ENCODE measurements at places on chromosomes 13 and 19. TPM values are rescaled to one million over a fixed set of nuclear protein-coding genes. Genes with fewer than 3 reads are reported as not detected.

DNA sequence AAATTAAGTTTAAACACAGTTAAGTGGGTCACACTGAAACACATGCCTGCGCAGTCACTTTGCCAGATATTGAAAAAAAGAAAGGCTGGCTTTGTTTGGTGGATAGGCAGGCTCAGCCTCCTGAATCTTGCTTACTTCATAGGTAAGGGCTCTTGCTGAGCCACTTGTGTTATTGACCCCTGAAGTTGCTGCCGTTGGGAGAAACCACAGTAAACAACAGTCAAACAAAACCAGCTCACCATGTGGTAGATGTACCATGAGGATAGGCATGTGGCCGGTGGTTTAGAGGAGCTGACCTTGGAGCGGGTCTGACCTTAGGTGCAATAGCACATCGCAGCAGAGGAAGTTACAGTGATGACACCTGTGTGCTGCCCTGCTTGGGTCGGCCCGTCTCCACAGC is 52.2 kb downstream of the SPATA13 start:
- DNase-seq, result no peak

DNA sequence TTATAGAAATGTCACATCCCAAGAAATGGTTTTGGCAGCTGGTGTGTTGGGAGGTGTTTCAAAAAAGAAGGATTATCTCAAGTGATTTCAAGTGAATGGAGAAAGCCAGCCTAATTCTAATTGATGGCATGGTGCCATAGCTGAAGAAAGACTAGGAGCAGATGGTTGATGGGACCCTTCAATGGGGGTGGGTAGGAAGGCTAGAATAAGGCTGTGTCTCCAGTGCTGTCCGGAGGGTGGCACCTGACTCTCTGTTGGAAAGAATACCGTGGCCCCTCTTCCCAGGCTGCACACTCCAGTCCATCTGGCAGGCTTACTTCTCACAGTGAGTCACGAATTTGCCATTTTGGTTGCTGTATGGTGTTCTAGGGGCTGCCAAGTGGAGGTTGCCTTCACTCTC is 51.0 kb upstream of the GPR12 start:
- no peak for DNase-seq

TMEM255B gene
- 14.8 TPM for polyA plus RNA-seq

DNA sequence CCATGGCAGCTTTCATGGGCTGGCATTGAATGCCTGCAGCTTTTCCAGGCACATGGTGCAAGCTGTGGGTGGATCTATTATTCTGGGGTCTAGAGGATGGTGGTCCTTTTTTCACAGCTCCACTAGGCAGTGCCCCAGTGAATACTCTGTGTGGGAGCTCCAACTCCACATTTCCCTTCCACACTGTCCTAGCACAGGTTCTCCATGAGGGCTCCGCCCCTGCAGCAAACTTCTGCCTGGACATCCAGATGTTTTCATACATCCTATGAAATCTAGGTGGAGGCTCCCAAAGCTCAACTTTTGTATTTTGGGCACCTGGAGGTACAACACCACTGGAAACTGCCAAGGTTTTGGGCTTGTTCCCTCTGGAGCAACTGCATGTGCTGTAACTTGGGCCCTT is 450.6 kb downstream of the LMO7 start:
- no peak for DNase-seq

DNA sequence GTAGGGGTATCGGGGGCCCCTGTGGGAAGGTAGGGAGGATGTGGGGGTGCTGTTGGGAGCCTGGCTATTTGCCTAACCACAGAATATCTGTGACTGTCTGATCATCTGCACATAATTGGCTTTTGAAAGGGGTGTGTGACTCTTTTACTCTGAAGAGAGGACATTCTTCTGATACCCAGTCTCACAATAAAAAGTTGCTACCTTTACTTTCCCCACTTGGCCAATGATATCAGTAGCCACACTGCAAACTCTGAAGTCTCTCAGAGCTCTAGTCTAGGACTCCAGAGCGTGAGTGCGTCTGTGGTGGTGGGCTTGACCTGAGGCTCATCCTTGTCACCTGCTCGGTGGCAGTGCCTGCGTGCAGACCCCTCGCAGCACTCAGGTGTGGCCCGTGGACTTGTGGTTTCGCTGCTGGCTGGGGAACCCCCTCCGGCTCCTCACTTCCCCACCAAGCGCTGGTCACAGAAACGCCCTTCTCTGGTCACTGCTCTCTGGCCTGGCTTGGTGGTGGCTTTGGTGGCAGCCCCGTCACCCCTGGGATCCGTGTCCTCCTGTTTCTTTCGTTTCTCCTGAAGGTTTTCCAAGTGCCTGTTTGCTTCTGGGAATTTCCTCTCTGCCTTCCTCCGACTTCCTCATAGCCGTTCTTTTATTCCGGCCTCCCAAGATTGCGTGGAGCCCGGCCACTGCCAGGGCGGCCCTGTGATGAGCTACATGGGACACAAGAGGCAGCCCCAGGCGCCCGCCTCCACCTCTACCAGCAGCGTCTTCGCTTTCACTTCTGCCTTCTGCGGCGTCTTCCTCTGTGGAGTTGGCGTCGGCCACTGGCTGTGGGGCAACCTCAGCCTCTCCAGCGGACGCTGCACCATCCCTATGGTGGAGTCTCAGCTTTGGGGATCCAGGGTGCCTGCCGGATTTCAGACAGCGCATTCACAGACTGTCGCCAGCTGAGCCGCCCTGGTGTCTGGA is 78.0 kb downstream of the ATP11A start:
- DNase-seq, result no peak

CEACAM7 gene
- not detected for polyA plus RNA-seq

- DNase-seq, result no peak
Observed at GRCh38 chr13:32751340-32751739, 165.1 kb downstream of the PDS5B start.

DNA sequence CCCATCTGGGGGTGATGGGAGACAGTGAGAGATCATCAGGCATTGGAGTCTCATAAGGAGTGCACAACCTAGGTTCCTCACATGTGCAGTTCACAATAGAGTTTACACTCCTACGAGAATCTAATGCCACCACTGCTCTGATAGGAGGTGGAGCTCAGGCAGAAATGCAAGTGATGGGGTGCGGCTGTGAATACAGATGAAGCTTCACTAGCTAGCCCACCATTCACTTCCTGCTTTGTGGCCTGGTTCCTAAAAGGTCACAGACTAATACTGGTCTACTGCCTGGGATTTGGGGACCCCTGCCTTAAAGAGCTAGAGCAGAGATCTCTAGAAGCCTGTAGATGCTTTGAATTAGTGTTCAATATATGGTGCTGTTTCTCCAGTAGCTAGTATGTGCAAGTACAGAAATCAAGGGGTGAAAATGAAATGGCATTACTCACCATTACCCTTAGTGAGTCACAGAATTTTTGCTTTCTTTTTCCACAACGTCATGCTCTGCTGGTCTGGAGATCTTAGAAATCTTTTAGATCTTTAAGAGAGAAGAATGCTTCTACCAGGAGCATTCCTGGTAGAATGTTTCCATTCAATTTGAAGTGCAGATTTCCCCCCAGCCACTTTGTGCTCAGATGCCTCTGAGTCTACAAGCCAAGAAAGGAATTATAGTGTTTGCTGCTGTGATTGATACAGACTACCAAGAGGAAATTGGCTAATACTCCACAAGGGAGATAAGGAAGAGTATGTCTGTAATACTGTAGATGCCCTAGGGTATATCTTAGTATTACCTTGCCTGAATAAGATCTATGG is 2301.2 kb downstream of the PCDH9 start:
- no peak for DNase-seq

- DNase-seq, result peak; percentile 12
Observed at GRCh38 chr19:3563709-3564524, 6.5 kb upstream of the MFSD12 start.

DNA sequence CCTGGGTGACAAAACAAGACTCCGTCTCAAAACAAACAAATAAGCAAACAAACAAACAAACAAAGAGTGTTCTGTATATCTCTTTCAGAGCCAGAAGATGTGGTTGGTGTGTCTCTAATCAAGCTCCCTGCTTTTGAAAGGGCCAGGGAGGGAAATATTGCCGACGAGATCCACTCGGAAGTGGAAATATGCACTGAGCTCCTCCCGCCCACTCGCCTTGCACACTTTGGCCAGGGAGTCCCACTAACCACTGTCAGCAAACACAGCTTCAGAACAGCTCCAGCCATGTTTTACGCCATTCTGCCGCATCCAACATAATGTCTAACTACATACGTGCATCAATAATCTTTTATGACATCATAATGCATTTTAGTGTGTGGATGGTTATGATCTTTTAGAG is 155.5 kb upstream of the VSTM2B start:
- DNase-seq, result no peak

- no peak for DNase-seq
Observed at GRCh38 chr13:98549728-98550317, 27.1 kb downstream of the STK24 start.

ZNF443 gene
- polyA plus RNA-seq, result 1.5 TPM
